IMR-90 (cell line): ENCODE measurements at places on chromosomes 5 and 9.

GRCh38 chr9:127056446-127056845, 66.0 kb downstream of the ANGPTL2 start:
- H3K36me3 ChIP-seq, result no peaks in the 10 kb centered on the region
- H3K27me3 ChIP-seq, result no peaks in the 10 kb centered on the region
- no peak overlapping the region for H3K4me3 ChIP-seq
- H3K4me1 ChIP-seq, result peaks cover 8% of the 10 kb centered on the region
- no peak for DNase-seq

DNA sequence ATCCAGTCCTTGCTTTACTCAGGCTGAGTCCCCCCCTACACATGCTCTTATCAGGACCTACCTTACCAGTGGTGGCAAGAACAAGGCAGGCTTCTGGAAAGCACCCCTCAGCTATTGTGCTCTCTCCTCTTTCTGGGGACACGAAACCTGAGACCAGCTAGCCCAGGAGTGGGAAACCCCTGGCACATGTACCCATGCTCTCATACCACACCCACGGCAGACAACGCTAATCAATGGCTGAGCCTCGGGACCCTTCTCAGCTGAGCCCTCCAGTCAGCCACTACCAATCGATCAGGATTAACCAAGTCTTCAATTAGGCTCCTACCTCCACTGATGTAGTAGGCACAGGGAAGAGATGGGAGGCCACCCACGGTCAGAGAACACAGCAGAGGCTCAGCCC, 65.1 kb downstream of the VAV2 start:
- DNase-seq, result peak; percentile 30
- no peak overlapping the region for H3K4me3 ChIP-seq
- H3K4me1 ChIP-seq, result peaks cover 1% of the 10 kb centered on the region; the same call in 1 of the 2 replicates
- H3K27ac ChIP-seq, result no peak overlapping the region
- H3K27me3 ChIP-seq, result no peaks in the 10 kb centered on the region

GRCh38 chr5:82129723-82130285, 148.3 kb downstream of the RPS23 start:
- no peak for DNase-seq
- no peaks in the 10 kb centered on the region for H3K36me3 ChIP-seq
- no peak overlapping the region for H3K4me3 ChIP-seq
- H3K4me1 ChIP-seq, result no peaks in the 10 kb centered on the region

DNA sequence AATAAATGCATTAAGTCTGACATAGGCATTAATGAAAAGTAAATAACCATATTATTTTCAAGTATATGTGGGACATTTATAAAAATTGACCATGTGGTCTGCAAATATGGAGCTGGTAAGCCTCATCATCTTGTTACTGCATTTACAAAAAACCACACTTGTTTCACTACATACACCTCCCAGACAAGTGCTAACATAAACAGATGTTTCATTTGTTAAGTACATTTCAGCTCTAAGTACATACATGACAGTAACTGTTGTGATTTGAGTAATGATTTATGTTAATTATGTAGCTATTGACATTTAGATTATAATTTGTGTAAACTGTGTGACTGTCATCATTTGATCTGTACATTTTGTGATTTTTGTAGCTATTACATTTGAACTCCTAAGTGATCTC, 13.9 kb downstream of the IDNK start:
- no peaks in the 10 kb centered on the region for H3K27me3 ChIP-seq
- H3K4me1 ChIP-seq, result no peaks in the 10 kb centered on the region
- no peak overlapping the region for H3K4me3 ChIP-seq
- H3K36me3 ChIP-seq, result no peaks in the 10 kb centered on the region
- DNase-seq, result no peak
- no peak overlapping the region for H3K27ac ChIP-seq

- H3K4me1 ChIP-seq, result no peaks in the 10 kb centered on the region
- H3K27me3 ChIP-seq, result no peaks in the 10 kb centered on the region
- H3K27ac ChIP-seq, result no peak overlapping the region
Measured at GRCh38 chr5:156000115-156000514, 326.8 kb upstream of the SGCD start.

DNA sequence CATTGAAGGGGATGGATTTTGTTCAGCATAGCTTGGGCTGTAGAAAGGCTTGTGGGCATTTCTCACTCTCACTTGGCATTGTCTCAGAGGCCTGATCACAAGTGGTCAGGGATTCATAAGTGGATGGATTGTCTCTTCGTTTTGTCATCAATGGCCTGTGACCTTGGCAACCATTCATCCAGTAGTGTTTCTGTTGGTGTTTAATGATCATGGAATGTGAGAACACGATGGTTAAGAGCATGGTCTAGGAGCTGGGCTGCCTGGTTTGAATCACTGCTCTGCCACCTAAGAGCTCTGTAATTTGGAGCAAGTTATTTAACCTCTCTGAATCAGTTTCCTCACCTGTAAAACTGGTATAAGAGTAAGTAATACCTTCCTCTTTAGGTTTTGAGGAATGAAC, 430.1 kb upstream of the MEF2C start:
- H3K4me3 ChIP-seq, result no peak overlapping the region
- H3K36me3 ChIP-seq, result no peaks in the 10 kb centered on the region
- H3K4me1 ChIP-seq, result peaks cover 4% of the 10 kb centered on the region; the same call in 1 of the 2 replicates

GRCh38 chr5:95921501-95921900, 40.1 kb downstream of the ELL2 start:
- DNase-seq, result no peak
- no peak overlapping the region for H3K4me3 ChIP-seq
- peaks cover 26% of the 10 kb centered on the region for H3K36me3 ChIP-seq
- H3K27ac ChIP-seq, result no peak overlapping the region
- H3K4me1 ChIP-seq, result peaks cover 20% of the 10 kb centered on the region
- no peaks in the 10 kb centered on the region for H3K27me3 ChIP-seq

DNA sequence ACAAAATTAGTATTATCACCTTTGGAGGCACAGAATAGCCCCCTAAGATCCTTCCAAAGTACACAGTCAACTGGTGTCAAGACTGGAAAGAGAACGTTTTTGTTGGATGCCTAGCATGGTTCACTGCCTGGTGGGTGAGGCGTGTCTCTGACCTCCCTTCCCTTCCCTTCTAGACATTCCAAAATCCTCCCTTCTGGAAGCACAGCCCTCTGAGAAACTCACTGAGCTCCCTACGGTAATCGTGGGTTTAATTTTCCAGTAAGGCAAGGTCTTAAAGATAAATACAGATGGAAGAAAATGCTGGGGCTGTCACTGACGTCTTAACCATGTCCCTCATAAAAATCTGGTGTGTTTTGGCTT, 138.8 kb downstream of the LIFR start:
- no peak for DNase-seq
- no peaks in the 10 kb centered on the region for H3K36me3 ChIP-seq
- H3K4me3 ChIP-seq, result no peak overlapping the region

- H3K27me3 ChIP-seq, result no peaks in the 10 kb centered on the region
- no peaks in the 10 kb centered on the region for H3K36me3 ChIP-seq
- peaks cover 22% of the 10 kb centered on the region for H3K4me1 ChIP-seq
Measured at GRCh38 chr9:134539586-134540194, 101.9 kb upstream of the COL5A1 start.

DNA sequence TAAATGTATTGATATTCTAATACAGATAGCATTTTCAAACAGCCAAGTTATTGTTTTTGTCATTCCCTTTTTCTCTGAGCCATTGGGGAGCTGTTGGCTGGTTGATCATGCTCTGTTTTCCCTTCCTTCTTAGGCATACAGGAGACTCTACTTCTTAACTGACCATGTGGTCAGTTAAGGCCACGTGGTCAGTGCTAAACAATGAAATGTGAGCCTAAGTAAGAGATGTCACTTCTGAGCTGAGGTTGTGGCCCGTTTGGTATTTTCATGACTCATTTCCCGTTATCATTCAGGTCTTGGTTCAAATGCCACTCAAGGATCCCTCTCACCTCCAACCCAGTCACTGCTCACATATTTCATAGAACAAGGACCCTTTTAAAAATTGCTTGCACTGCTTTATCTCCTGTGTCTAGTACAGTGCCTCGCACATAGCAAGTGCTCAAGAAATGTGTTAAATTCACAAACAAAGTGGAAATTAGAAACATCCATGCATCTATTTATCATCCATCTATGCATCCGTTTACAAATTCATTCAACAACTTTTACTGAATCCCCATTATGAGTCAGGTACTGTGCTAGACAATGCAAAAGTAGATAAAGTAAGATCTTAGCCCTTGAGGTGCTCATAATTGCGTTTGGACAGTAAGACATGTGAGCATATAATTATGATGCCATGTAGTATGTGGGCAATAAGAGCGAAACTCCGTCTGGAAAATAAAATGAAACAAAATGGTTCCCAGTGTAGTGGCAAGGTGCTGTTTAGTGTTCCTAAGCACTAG, 50.7 kb downstream of the ARRDC3 start:
- peak; percentile 80 for DNase-seq
- H3K4me1 ChIP-seq, result peaks cover 5% of the 10 kb centered on the region
- H3K36me3 ChIP-seq, result no peaks in the 10 kb centered on the region
- no peaks in the 10 kb centered on the region for H3K27me3 ChIP-seq
- H3K27ac ChIP-seq, result no peak overlapping the region
- no peak overlapping the region for H3K4me3 ChIP-seq

GRCh38 chr5:83496626-83497025, 25.1 kb downstream of the VCAN start:
- H3K4me3 ChIP-seq, result no peak overlapping the region
- no peak for DNase-seq
- H3K27ac ChIP-seq, result no peak overlapping the region
- H3K27me3 ChIP-seq, result no peaks in the 10 kb centered on the region
- H3K36me3 ChIP-seq, result peaks cover 15% of the 10 kb centered on the region

DNA sequence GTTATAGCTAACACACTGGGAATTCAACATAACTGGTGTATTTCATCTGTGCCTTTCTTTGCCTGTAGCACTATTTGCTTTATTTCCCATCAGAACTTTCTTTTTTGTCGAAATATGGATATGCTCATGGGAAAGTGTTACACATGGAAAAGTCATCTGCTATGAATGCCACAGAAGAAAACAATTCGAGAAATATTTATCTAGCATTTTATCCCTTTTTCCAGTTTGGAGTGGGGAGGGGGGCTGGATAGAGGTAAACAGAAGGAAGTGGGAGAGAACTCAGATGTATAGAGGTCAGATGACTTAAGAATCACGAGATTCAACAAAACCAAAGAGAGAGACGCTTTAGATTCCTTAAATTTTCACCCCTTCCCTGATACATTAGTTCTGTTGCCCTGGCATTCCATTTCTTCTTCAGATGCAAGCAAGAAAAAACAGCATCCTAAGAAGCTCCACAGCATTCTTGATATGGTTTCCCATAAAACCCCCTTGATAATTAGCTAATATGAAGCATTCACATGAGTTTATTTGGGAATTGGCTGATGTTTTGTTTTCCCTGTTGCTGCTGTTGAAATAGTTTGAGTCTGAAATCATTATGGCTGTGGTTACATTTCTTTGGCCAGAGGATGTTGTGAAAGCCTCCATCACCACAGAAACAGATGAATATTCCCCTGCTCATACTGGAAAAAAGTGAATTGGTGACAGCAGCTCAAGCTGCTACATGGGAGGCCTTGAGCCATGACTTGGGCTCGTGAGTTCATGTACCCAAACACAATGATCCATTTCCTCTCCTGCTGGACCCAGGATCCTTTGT, 335.8 kb upstream of the DAB2 start:
- peak; percentile 94 for DNase-seq
- no peak overlapping the region for H3K4me3 ChIP-seq
- no peaks in the 10 kb centered on the region for H3K36me3 ChIP-seq
- H3K27me3 ChIP-seq, result no peaks in the 10 kb centered on the region

- DNase-seq, result no peak
Measured at GRCh38 chr5:19555436-19555835, 432.6 kb downstream of the CDH18 start.

DNA sequence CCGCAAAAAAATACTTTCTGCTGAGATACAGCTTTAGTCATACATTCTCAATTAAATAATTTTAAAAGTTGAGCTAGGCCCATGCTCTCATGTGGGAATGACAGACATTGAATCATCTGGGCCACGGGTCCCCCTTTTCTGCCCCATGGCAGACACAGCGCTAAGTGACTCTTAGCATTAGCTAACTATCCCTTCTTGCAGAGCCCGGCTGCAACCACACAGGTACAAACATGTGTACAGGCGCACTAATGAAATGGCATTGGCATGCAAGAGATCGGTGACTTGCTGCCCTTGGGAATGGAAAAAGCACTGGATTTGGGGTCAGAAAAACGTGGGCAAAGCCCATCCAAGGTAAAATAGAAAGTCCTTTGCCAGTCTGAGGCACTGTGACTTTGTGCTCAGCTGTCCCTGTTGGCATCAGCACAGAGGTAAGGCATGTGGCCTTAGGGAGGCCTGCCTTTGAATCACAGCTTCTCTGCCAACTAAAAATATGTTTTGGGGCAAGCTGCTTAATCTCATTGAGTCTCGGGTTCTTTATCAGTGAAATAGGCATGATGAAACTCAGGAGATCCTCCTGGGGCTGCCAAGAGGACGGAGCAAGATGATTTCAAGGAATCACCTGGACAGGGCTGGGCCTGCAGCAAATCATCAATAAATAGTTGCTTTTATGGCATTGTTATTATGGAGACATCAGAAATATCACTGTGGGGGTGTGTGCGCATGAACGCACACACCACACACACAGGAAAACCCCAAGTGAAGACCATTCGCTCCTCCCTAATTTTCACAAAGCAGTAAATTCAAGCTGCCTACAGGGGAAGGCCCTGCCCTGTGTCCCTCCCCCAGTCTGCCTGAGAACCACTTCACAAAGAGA, 54.2 kb downstream of the WHRN start:
- H3K36me3 ChIP-seq, result no peaks in the 10 kb centered on the region
- H3K4me1 ChIP-seq, result peaks cover 3% of the 10 kb centered on the region; the same call in 1 of the 2 replicates
- no peak for DNase-seq
- H3K27me3 ChIP-seq, result peaks cover 8% of the 10 kb centered on the region; the same call in 1 of the 2 replicates
- no peak overlapping the region for H3K4me3 ChIP-seq

DNA sequence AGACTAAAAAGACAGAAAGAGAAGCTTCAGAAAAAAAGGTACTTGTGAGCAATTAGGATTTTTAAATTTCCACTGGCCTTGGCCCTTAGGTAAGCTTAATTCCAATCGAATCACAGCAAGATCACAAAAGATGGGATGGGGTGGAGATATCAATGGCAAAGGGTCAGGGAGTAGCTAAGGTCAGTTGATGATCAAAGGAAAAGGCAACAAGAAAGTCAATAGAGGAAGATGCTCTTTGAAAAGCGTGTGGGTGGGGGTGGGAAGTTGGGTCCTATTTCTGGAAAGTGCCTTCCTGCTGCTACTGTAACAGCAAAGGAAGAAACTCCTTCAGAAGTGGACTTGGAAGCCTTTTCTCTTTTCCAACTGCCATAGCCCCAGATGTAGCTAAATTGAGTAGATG, 7.3 kb downstream of the C1QTNF3 start:
- no peaks in the 10 kb centered on the region for H3K36me3 ChIP-seq
- H3K27ac ChIP-seq, result no peak overlapping the region
- H3K27me3 ChIP-seq, result no peaks in the 10 kb centered on the region
- no peak overlapping the region for H3K4me3 ChIP-seq
